ENCODE measurements at places on chromosomes 13 and 19.

- DNase-seq: no peak
Measured at GRCh38 chr19:34480491-34480890, 1.1 kb upstream of the WTIP start.

DNA sequence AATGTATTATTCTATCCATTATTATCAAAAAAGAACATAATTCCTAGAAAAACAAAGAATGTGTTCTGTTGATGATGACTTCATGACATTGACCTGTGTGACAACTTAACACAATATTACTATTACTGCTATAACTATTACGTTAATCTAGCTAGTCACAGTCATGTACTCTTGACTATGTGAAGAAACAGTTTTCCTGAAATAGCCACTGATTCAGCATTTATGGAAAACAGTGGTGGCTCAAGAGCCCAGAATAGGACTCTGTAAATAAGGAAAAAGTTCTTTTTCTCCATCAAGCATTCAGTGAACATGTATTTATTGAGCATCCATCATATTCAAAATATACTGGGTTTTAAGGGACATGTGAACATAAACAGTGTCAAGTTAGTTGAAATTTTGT is 93.5 kb downstream of the COG6 start:
- no peak for DNase-seq

DNA sequence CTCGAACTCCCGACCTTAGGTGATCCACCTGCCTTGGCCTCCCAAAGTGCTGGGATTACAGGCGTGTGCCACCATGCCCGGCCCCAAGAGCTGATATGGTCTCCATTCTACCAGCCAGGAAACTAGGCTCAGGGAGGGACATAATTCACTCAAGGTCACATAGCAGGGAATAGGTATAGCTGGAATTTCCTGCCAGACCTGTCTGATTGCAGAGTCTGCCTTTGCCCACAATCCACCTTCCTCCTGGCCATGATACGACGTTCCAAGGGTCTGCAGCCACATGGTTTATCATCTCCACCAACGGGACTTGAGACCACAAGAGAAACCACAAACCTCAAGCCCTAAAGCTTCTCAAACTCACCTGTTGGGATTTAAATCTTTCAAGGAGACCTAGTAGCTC is 32.0 kb downstream of the ZNRF4 start:
- no peak for DNase-seq

DNA sequence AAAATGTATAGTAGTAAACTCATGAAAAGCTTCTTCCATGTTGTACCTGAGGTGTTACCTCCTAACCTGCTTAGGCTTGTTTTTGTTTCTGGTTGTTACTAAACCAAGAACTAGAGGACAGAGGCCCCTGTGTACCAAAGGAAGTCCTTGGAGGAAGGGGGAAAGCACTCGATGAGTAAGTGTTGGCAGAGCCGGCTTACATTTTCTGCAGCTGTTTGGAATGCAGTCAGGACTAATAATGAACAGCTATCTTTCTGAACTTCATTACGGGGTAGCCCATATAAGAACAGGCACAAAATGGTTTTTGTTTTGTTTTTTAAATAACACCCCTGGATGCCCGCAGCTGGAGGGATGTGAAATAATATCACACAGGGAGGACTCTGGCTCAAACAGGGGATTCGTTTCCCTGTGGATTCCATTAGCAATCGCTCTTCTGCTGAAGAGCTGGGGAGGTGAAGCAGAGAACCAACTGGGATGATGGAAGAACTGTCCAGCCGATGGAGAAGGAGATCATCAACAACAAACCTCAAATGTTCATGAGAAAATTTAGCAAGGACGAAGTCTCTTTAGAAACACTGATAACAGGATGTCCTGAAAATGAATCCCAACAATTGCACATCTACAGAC is 214.2 kb upstream of the MAB21L1 start:
- DNase-seq: no peak

DNA sequence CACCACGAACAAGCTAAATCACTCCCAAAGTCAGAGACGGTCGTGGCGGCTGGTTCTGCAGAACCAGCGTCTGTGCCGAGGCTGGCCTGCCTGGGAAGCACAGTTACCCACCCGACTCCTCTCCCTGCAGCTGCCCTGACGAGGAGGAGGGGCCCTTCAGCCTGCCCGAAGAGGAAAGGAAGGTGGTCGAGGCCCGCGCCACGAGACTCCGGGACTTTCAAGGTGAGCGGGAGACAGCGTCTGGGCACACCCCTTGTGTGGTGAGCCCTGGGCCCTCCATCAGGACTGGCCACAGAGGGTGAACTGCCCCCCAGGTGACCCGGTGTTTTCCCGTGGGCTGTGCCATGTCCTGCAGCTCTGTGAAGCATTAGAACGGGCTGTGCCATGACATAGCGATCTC is 29.1 kb downstream of the PEX11G start:
- no peak for DNase-seq

- no peak for DNase-seq
Measured at GRCh38 chr13:65592731-65593130, 1637.4 kb downstream of the PCDH9 start.

DNA sequence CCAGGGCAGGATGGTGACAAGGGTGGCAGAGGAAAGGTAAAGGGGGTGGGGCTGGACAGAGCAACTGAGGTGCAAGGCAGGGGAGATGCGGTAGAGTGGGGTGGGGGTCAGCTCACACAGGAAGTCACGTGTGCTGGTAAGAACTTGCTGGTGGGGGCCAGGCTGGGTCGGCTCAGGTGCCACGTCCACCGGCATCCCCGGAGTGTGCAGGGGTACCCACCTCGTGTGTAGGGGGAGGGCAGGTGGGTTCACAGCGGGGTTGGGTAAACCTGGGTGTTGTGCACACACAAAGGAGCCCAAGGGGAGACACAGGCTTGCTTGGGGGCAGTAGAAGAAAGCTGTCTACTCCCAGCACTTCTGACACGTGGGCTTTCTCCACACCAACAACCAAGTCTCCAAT is 2.9 kb downstream of the ZNF835 start:
- DNase-seq: no peak

GRCh38 chr19:54439174-54439851 is 9.7 kb upstream of the LENG8 start:
- DNase-seq: no peak

- DNase-seq: no peak
Measured at GRCh38 chr13:111034811-111035210, 80.3 kb upstream of the ARHGEF7 start.

DNA sequence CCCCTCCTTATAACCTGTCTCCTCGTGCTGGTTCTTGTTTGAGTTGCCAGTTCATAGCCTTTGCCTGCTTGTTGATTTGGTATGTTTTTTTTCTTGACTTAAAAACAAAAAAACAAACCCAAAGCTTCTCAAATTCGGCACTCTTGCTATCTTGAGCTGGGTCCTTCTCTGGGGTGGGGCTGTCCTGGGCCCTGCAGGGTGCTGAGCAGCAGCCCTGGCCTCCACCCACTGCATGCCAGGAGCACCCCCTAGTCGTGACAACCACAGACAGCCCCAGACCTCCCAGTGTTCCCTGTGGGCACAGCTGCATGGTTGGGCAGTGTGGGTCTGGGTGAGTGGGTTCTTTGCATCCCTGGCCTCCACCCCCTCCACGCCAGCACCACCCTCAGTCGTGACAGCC is 27.8 kb downstream of the KDM4B start:
- DNase-seq: no peak

DNA sequence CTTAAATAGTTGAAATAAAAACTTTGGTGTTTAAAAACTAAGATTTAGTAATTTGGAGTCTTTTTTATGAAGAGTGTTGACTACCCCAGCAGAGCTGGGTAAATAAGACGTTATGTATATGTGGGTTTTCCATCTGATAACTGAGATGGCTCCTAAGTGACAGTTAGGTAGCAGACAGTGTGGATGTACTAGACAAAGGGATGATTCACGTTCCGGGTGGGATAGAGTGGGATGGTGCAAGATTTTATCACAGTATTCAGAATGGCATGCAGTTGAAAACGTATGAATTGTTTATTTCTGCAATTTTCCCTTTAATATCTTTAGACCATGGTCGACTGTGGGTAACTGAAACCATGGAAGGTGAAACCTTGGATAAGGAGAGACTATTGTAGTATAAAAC is 50.4 kb downstream of the NAA16 start:
- DNase-seq: no peak

- DNase-seq: no peak
Measured at GRCh38 chr19:1028062-1028926, 1.9 kb downstream of the CNN2 start.

DNA sequence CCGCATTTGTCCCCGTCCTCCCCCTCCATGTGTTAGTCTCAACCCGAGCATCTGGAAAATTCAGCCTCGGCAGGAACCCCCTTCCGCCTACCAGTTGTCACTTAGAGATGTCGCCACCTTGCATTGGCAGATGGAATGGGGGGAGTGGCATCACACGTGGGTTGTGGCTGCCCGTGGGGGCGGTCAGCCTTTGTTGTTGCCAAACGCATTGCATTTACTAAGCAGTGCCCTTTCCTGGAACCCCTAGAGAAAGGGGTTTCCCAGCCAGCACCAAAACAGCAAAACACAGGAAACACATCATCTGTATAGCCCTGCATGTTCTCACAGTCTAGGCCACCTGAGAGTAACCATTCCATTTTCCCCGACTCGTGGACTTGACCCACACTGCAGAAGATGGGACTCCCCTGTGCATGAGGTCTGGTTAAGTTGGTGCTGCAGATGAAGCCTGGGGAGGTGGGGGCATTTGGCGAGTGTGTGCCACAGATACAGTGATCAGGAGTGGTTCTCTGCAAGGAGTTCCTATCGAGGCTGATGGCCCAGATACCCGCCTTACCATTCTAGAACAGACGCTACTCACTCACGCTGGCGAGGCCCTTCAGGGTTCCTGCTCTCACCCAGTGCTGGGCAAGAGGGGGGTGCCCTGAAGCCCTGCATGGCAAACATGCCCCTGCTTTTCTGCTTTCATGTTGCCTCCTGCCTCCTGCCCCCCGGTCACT is 38.3 kb downstream of the TMED1 start:
- no peak for DNase-seq

DNA sequence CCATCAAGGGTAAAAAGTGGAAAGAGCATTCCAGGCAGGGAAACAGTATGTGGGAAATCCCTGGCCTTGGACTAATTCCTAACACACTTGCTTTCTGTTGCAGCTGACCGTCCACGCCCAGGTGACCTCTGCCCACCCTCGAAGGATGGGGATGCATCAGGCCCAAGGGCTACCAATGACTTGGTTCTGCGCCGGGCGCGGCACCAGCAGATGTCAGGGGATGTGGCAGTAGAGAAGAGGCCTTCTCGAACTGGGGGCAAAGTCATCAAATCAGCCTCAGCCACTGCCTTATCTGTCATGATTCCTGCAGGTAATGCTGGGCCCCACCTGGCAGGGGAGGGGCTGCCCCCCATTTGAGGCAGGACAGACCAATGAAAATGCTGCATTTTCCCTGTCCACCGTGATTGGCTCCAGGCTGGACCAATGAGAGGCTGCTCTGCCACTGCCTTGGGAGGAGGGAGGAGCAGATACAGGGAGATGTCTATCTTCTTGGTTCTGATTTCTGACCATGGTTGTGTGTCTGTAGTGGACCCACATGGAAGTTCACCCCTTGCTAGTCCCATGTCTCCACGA is 12.6 kb downstream of the DNASE2 start:
- no peak for DNase-seq

- DNase-seq: no peak
Measured at GRCh38 chr13:48488995-48489394, 43.9 kb downstream of the RCBTB2 start.

GRCh38 chr13:85373322-85373721 is 425.9 kb downstream of the SLITRK6 start:
- DNase-seq: no peak

GRCh38 chr13:35953537-35954206 is 177.5 kb downstream of the DCLK1 start:
- DNase-seq: no peak

- DNase-seq: no peak
Measured at GRCh38 chr13:106246242-106246641, 289.2 kb downstream of the EFNB2 start.

- no peak for DNase-seq
Measured at GRCh38 chr19:11204943-11205349, 7.6 kb upstream of the KANK2 start.

DNA sequence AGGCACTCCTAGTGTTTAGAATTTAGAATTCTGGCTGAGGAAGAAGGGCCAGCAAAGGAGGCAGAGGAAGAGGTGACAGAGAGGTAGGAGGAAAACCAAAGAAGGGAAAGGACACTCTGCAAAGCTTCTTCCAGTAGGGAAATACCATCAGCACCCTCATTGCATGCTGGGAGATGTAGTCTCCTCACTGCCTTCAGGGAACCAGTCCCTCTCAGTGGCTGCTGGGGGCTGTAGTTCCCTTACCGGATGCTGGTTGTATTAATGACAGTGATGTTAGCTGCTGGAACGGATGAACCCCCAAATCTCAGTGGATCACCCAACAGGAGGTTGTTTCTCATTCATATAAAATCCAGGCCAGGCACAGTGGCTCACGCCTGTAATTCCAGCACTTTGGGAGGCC is 10.1 kb downstream of the GRIN2D start:
- no peak for DNase-seq

GRCh38 chr13:46864941-46865340 is 31.9 kb downstream of the HTR2A start:
- DNase-seq: no peak

DNA sequence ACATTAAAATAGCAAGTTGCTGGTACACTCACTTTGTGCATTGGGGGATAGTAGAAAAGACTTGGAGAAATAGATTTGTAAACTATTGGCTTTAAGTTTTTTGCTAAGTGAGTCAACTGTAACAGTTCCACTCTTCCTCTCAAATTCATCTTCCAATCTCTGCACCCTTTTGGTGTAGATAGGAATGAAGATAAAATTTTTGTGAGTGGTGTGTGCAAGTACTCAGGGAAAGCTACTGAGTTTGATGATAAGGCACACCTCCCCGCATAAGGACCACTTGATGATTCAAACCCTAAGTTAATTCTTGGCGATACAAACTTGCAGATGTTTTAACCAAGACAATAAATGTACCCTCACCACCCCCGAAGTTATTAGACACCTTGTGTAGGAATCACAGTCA is 168.3 kb upstream of the SLITRK1 start:
- DNase-seq: no peak

All from cortex of kidney (tissue), 1 donor.